GM12878 (cell line): ENCODE measurements at places on chromosomes 11 and 22. TPM values are rescaled to one million over a fixed set of nuclear protein-coding genes. Genes with fewer than 3 reads are reported as not detected.

The CCDC15 gene
- total RNA-seq = 2.3 and 3.2 TPM in 2 replicates

DNA sequence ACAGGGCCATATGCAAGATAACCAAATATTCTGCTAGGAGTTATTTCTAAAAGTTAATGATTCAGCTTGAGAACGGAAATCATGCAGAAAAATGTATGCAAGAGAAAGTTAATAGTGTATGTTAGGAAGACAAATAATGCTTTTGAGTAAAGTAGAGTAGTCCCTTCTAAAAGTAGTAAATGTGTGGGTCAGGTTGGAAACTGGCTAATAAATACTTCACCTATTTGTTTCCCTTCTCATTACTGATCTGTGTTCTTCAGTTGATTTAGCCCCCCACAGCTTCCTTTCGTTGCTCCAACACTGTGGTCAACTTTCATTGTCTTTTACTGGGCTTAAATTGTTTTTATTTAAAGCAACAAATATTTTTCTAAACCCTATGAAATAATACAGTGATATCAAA, 444.2 kb downstream of the CNTN5 start:
- H3K4me1 ChIP-seq = no peaks in the 10 kb centered on the region
- no peak for DNase-seq
- H3K27me3 ChIP-seq = no peaks in the 10 kb centered on the region
- no peak overlapping the region for H3K4me3 ChIP-seq
- H3K27ac ChIP-seq = no peak overlapping the region

The TSSK2 gene
- not detected in 2 replicates for total RNA-seq

DNA sequence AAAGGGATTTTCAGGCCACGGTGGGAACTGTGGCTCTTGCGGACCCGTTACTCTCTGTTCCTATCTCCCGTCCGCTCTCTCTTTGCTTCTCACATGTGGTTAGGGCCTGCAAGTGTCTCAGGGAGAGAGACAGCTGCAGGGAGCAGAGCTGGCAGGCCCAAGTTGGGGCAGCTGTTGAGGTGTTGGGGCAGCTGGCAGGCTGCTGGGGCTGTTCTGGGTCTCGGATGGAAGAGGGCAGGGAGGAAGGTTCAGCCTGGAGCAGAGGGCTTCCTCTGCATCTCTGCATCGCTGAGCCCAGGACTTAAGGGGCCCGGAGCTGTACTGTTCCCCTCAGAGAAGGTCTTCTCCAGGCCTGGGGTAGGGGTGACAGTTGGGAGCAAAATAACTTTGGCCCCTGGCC, 2.6 kb upstream of the CNIH2 start:
- DNase-seq = no peak
- no peak overlapping the region for H3K4me3 ChIP-seq
- H3K4me1 ChIP-seq = peaks cover 5% of the 10 kb centered on the region
- no peaks in the 10 kb centered on the region for H3K27me3 ChIP-seq
- peaks cover 20% of the 10 kb centered on the region for H3K36me3 ChIP-seq
- H3K27ac ChIP-seq = no peak overlapping the region

DNA sequence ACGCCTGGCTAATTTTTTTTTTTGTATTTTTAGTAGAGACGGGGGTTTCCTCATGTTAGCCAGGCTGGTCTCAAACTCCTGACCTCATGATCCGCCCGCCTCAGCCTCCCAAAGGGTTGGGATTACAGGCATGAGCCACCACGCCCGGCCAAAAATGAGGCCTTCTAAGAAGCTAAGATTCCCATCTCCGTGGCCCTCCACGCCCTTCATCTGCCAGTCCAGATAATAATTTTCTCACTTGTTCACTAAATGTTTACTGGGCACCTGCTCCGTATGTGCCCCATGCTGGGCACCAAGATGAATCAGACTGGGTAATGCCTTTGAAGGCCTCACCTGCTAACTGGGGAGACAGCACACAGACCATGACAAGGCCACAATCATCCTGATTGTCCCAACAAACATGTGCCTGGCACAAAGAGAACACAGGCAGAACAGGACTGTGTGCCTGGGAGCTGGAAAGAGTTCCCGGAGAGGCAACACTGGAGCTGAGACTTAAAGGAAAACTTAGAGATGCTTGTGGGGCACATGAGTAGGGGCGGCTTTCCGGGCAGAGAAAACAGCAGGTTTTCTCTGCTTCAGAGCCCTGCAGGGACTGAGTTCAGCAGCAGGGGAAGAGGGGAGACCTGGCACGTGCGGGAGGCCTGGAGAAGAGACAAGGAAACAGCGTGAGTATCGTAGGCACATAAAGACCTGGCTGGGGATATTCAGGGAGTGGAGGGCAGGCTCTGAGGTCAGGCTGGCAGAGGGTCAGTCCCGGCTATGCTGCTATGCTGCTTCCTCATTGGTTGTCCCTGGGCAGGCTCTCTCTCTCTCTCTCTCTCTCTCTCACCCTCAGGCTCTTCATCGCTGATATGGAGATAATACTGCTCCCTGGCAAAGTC, 2.4 kb downstream of the KIAA0930 start:
- peak overlapping the region; percentile 88 for H3K4me3 ChIP-seq
- peaks cover 67% of the 10 kb centered on the region for H3K4me1 ChIP-seq
- no peak overlapping the region for H3K27ac ChIP-seq
- H3K27me3 ChIP-seq = no peaks in the 10 kb centered on the region
- no peak for DNase-seq

DNA sequence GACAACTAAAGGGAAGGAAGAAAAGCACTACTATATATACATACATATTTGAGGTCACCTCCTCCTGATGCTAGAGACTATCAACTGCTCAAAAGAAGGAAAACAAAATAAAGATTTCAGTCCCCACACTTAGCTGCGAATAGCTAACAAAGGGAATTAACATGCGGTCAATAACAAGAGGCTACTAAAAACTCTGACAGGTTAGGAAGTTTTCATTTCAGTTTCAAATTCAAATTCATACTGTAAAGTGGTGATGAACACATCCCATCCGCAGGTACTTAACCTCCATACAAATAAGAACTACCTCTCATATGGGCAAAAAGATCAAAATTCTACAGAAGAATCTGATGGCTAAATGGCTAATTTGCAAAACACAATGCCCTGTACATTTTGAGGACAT, 2.6 kb downstream of the NAP1L4 start:
- H3K36me3 ChIP-seq = peaks cover 8% of the 10 kb centered on the region
- no peak for DNase-seq
- peaks cover 6% of the 10 kb centered on the region for H3K4me1 ChIP-seq
- no peaks in the 10 kb centered on the region for H3K27me3 ChIP-seq
- H3K27ac ChIP-seq = peak overlapping the region; percentile 64
- H3K4me3 ChIP-seq = peak overlapping the region; percentile 97

DNA sequence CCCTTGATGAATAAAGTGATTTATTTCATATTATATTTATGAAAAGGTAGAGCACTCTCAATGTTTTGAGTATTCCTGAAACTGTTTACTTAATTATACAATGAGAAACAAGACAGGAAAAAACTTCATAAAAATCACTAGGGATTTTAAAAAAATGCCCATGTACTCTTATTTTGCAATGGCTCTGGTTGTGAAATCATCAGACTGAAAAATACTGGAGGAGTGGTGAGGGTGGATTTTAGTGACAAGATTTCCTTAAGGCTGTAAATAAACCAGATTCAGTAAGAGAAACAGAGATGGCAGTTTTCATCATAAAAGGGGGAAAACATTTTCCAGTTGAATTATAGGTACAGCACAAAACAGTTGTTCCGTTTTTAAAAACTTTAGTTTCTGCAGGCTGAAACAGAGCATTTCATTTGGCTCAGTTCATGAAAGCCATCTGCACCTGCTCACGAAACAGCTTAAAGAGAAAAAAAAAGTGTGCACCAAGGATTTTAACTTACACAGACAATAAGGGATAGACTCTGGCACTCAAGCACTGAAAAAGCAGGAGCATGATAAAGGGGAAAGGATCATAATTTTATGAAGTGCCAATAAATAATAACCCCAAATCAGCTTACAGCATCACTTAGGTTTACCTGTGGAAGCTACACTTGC, 100.7 kb downstream of the MAML2 start:
- H3K36me3 ChIP-seq = no peaks in the 10 kb centered on the region
- peak overlapping the region; percentile 60; the same call in 1 of the 2 replicates for H3K4me3 ChIP-seq
- peak overlapping the region; percentile 68 for H3K27ac ChIP-seq

The YPEL1 gene
- 1.4 and 1.9 TPM in 2 replicates for total RNA-seq

- no peak overlapping the region for H3K4me3 ChIP-seq
- H3K36me3 ChIP-seq = no peaks in the 10 kb centered on the region
- H3K4me1 ChIP-seq = no peaks in the 10 kb centered on the region
- H3K27me3 ChIP-seq = no peaks in the 10 kb centered on the region; the same call in 1 of the 2 replicates
- H3K27ac ChIP-seq = no peak overlapping the region
Measured at GRCh38 chr11:15840966-15841365, 515.4 kb downstream of the SOX6 start.

The KRTAP5-11 gene
- not detected in 2 replicates for total RNA-seq

The CABP2 gene
- total RNA-seq = not detected in 2 replicates

GRCh38 chr22:42317008-42317407, 46.6 kb upstream of the TCF20 start:
- no peaks in the 10 kb centered on the region; the same call in 1 of the 2 replicates for H3K27me3 ChIP-seq
- H3K4me3 ChIP-seq = no peak overlapping the region
- no peak overlapping the region for H3K27ac ChIP-seq
- H3K4me1 ChIP-seq = peaks cover 4% of the 10 kb centered on the region
